ENCODE measurements at places on chromosomes 4 and X.
A peak's percentile ranks its signal among the peaks of the same experiment; 100 is the strongest.

DNA sequence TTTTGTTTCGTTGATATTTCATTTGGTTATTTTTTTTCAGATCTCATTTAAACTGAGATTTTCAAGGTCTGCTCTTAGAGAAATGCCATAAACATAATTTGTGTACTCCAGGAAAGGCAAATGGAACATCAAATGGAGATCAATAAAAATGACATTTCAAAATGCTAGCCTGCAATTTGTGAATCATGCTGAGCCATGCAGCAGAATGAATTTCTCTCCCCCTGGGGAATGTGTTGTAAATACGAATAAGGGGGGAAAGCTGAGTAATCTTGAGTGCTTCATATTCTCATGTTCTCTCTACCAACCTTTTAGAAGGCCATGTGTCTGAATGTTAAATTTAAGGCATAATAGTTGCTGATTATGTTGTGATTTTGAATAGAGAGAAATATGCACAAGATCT lies 7.8 kb downstream of the ZCCHC4 start:
- DNase-seq: no peak

GRCh38 chr4:69057620-69058409 lies 38.5 kb upstream of the UGT2B7 start:
- DNase-seq: no peak

DNA sequence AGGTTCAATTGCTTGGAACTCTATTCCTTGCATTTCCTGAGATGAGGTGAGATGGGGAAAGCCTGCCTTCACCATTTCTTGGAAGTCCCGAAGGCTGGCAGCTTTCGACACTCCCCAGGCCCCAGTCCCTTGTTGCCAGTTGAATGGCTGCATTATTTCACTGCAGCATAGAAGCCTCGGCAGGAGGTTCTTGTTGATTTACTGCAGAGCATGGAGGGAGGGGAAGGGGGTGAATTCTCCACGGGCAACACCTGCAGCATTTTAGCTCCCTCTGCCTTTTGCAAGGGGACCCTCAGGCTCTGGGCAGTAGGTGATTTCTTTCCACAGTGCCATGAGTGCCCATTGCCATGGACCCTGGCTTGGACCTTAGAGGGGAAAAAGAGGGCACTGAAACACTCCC lies 10.7 kb upstream of the BCLAF3 start:
- no peak for DNase-seq

- DNase-seq: no peak
Measured at GRCh38 chr4:132572210-132572609, 576.9 kb upstream of the PCDH10 start.

DNA sequence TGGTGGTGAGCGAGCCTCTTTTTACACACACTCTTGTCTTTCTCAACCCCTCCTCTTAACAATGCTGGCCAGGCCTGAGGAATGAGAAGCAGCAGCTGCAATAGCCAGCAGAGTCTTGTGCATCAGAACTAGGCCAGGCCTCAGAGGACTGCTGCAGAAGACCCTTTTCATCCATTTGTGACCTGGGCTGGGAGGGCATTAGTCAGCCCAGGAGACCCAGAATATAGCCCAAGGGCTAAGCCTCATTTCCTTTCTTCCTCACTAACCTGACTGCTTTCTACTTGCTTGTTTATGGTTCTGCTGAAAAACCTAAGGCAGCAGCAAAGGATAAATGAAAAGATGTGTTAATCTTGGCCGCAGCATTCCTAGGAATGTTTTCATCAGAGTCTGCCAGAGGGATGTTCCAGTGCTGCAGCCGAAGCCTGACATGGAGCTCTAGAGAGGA lies 254.7 kb upstream of the AR start:
- peak; percentile 30 for DNase-seq

GRCh38 chrX:131745942-131746489 lies 202.1 kb downstream of the OR13H1 start:
- DNase-seq: no peak

DNA sequence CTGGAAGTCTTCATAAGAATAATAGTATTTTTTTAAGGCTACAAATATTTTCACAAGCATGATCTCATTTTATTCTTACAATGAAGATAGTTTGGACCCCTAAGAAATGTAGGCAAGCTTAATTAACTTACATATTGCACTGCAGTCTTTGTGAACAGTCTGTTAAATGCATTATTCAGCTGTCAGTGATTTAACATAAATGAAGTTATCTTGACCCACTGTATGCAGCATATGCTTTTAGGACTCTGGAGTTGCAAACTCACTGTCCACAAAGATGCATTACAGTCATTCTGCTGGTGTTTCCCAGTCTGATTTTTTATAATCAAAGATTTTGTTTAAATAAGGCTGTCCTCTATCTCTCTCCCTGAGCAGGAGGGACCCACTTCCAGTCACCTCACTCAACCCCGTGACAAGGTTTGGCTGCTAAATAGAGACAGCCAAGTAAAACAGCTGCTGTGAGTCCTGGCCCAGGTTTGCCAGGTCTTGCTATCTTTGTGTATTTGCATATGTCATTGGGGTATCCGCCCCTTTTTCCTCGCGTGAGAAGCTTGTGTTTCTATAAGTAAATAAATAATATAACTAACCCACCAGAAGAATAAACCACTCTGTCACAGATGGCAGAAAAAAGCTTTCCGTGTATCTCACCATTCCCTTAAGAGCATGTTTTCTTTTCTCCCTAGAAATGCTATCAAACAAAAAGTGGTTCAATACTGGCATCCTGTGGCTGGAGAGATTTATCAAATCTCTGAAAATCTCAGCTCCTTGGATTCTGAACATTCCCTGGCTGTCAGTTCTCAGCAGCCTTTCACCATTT lies 67.0 kb downstream of the SLC7A11 start:
- no peak for DNase-seq

DNA sequence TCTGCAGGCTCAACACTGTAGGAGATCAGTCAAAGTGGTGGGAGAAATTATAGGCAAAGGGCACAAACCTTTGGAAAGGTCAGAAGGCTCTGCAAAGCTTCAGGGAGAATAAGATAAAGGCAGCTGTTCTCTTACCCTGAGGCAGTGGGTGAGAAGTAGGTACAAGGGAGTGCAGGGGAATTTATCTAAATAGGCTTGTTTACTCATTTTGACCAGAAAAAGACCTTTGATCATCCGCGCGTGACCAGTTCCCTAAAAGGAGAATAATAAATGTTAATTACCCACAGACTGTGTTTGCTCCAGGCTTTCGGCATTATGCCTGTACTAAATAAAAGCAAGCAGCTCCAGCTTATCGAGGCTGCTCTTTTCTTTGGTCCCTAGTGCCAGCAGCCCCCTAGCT lies 9.3 kb downstream of the FGFBP2 start:
- DNase-seq: no peak

DNA sequence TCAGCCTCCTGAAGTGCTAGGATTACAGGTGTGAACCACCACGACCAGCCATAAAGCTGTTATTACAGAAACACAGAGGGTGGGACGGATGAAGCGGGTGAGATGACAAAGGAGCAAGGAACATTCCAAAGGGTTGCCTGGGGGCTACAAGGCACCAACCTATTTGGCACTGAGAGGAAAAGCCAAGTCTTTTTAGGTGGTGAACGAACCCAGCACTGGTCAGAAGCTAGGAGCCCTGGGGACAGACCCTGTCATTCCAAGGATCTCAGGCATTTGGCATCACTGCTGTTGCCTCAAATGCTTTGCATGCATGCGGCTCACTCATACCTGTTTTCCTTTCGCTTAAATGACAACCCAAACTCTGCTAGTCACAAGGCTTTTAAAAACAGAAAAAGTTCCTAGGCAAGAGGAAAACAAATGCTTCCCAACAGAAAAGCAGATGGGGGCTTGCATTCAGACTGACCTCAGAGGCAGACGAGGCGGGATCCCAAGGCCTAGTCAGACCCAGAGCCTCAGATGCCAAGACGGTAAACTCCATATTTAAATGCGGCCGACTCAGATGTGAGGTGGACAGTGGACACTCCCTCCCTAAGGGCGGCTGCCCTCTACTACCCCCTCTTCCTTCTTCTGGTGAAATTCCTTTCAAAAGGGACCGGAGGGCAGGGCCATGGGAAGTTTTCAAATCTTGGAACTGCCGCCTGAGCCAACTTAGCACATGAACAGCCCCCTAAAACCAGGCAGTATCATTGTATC lies 4.5 kb downstream of the MAP7D2 start:
- DNase-seq: no peak

- no peak for DNase-seq
Measured at GRCh38 chr4:26879805-26880204, 19.2 kb downstream of the STIM2 start.

DNA sequence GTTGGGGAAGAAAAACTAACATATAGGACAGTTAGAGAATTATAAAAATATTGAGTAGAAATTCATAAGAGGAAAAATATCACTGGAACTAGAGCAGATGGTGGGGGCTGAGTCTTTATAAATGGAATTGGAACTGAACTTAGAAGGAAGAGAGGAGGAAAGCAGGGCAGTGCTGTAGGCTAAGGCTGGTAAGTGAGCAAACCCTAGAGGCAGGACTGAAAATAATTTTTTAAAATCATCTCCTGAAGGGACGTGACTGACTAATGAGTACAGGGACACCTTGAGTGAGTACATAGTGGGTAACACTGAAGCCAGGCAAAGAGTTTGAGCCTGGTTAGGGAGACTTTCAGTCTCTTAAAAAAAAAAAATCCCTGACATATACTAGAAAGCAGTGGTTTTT lies 63.3 kb downstream of the GALNT7 start:
- DNase-seq: no peak

DNA sequence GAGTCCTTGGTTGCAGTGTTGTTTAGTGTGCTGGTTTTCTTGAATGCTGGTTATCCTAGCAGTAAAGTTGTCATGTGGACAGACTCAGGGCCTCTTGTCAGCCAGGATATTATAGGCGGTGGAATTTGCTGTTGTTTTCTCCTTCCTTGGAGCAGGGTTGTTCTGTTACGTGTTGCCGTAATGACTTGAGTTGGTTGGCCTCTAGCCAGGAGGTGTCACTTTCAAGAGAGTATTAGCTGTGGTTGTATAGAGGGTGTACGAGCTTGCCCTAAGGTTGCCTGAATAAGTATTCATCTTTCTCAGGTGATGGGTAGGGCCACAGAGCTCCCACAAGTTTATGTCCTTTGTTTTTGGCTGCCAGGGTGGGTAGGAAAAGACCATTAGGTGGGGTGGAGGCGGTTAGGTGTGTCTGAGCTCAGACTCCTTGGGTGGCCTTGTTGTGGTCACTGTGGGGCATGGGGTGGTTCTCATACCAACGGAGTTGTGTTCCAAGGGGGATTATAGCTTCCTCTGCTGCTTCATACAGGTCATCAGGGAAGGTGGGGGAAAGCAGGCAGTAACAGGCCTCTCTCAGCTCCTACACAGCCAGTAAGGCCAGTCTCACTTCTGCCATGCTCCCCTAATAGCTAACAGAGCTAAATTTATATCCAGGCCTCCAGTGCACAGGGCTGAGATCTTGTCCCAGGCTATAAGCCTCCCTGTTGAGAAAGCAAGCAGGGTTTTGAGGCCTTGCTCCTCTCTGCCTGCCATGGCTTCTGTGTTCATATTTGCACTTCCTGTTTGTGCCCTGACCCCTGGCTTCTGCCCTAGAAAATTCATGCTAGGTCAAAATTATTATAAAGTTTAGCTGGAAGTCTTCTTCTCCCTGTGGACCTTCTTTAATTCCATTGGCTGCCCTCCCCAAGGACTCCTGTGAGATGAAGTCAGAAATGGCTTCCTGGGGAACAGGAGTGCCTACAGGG lies 594.7 kb downstream of the RAPGEF2 start:
- no peak for DNase-seq

- no peak for DNase-seq
Measured at GRCh38 chr4:111871802-111872201, 273.5 kb upstream of the FAM241A start.

- DNase-seq: no peak
Measured at GRCh38 chr4:175339100-175339707, 421.0 kb downstream of the ADAM29 start.

- no peak for DNase-seq
Measured at GRCh38 chr4:119653990-119654389, 25.4 kb upstream of the PDE5A start.

GRCh38 chrX:13276991-13277390 lies 42.9 kb downstream of the ATXN3L start:
- DNase-seq: no peak

- DNase-seq: no peak
Measured at GRCh38 chr4:23958749-23959148, 68.9 kb upstream of the PPARGC1A start.

- DNase-seq: no peak
Measured at GRCh38 chrX:45699158-45699557, 498.5 kb upstream of the DIPK2B start.

- DNase-seq: no peak
Measured at GRCh38 chr4:97866821-97867556, 276.3 kb downstream of the STPG2 start.

GRCh38 chrX:114178126-114178525 lies 405.8 kb upstream of the HTR2C start:
- DNase-seq: no peak

DNA sequence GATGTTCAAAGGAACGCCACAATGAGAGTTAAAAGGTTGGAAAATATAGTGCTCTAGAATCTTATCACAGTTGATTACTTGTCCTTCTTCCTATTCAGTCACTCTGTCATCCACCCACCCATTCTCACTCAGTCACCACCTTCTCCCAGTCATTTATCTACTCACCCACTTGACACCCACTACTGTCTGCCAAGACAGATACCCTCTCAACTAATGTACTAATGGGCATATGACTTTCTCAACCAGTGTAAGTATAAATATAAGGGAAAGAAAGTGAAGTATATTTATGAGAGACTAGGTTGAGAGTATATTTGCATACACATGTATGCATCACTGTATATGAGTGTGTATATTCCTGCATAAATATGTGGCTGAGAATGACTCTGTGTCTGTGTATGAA lies 20.0 kb downstream of the MID2 start:
- DNase-seq: no peak

GRCh38 chrX:25442499-25442898 lies 426.7 kb upstream of the ARX start:
- DNase-seq: no peak

DNA sequence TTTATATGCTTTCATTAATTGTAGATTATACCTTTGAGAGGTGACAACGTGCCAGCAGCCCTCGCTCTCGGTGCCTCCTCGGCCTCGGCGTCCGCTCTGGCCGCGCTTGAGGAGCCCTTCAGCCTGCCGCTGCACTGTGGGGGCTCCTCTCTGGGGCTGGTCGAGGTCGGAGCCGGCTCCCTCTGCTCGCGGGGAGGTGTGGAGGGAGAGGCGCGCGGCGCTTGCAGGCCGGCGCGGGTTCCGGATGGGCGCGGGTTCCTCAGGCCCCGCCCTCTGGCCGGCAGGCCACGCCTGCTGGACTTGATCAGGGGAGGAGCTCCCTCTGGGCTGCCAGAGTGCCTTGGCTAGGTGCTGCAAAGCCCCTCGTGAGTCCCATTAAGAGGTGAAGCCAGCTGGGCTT lies 321.1 kb upstream of the PCDH18 start:
- DNase-seq: no peak

GRCh38 chrX:120287513-120288112 lies 23.6 kb downstream of the TMEM255A start:
- DNase-seq: no peak

GRCh38 chr4:124869961-124870495 lies 157.5 kb upstream of the ANKRD50 start:
- DNase-seq: no peak

DNA sequence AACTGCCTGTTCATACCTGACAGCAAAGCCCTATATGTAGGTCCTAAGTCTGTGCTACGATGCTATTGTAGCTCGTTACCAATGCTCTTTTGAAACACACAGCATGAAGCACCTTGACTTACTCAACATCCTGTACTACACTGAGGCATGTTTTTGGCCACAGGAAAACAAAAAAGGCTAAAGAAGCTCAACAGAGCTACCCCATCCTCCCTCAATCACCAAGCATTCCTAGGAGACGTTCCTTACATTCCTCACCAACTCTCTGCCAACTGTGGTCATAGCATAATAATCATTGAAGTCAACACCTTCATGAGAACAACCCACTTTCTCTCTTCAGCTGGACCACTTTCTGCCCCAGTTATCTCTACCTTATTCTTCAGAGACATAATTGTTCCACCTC lies 73.7 kb upstream of the SLC25A43 start:
- no peak for DNase-seq
